Smooth muscle cell of the umbilical artery (primary cell): ENCODE measurements at places on chromosomes 11 and 22. TPM values are rescaled to one million over a fixed set of nuclear protein-coding genes. Genes with fewer than 3 reads are reported as not detected.

KLHL35 gene
- total RNA-seq: 2.9 and 3.3 TPM in 2 replicates

NXPE2 gene
- total RNA-seq: 0.09 and 0.30 TPM in 2 replicates

NRGN gene
- 0.28 TPM in 1 of 2 replicates, not detected in the other for total RNA-seq

GGTLC3 gene
- total RNA-seq: not detected in 2 replicates

OR2AT4 gene
- not detected in 2 replicates for total RNA-seq

ABTB2 gene
- 12.8 and 14.2 TPM in 2 replicates for total RNA-seq

RBFOX2 gene
- total RNA-seq: 116 and 175 TPM in 2 replicates

OR5P2 gene
- total RNA-seq: not detected in 2 replicates

SCGB1D2 gene
- total RNA-seq: not detected in 2 replicates

CSRP3 gene
- not detected in 2 replicates for total RNA-seq

LSP1 gene
- 2.0 and 2.7 TPM in 2 replicates for total RNA-seq

MIOX gene
- total RNA-seq: not detected in 2 replicates

MMP12 gene
- 0.18 and 1.2 TPM in 2 replicates for total RNA-seq

ZNF280B gene
- total RNA-seq: 1.8 and 2.2 TPM in 2 replicates

ALDH3B1 gene
- total RNA-seq: 20.8 and 34.4 TPM in 2 replicates

HBG2 gene
- total RNA-seq: not detected in 2 replicates

GAS2 gene
- 0.97 and 1.5 TPM in 2 replicates for total RNA-seq

RAB39A gene
- total RNA-seq: not detected in 2 replicates

TRIM34 gene
- 10.7 and 16.7 TPM in 2 replicates for total RNA-seq

PPP1R14B gene
- 175 and 215 TPM in 2 replicates for total RNA-seq

C22orf31 gene
- total RNA-seq: not detected in 2 replicates

MS4A1 gene
- not detected in 2 replicates for total RNA-seq

PANX3 gene
- not detected in 2 replicates for total RNA-seq

ALX4 gene
- total RNA-seq: not detected in 2 replicates

PGR gene
- total RNA-seq: under 0.01 and 0.05 TPM in 2 replicates

IGF2 gene
- total RNA-seq: under 0.01 and 1.5 TPM in 2 replicates

SNX19 gene
- total RNA-seq: 103 and 154 TPM in 2 replicates

OTOG gene
- total RNA-seq: not detected in 2 replicates

MAP6 gene
- 0.59 and 0.69 TPM in 2 replicates for total RNA-seq

MRGPRX3 gene
- not detected in 2 replicates for total RNA-seq

OR5A2 gene
- total RNA-seq: not detected in 2 replicates

APOBEC3C gene
- 7.7 and 22.3 TPM in 2 replicates for total RNA-seq

CBLIF gene
- total RNA-seq: not detected in 2 replicates

IGLL1 gene
- not detected in 2 replicates for total RNA-seq

FRMD8 gene
- 38.9 and 46.0 TPM in 2 replicates for total RNA-seq

MYO7A gene
- under 0.01 and 0.18 TPM in 2 replicates for total RNA-seq

SMIM38 gene
- 0.30 and 1.0 TPM in 2 replicates for total RNA-seq

MS4A15 gene
- total RNA-seq: not detected in 2 replicates

RBMXL2 gene
- not detected in 2 replicates for total RNA-seq

CCDC15 gene
- 0.30 and 1.9 TPM in 2 replicates for total RNA-seq

CPSF7 gene
- total RNA-seq: 19.6 and 22.0 TPM in 2 replicates

SLC22A6 gene
- not detected in 2 replicates for total RNA-seq

FREY1 gene
- 1.1 and 1.8 TPM in 2 replicates for total RNA-seq

DDX25 gene
- total RNA-seq: not detected in 2 replicates

A4GALT gene
- total RNA-seq: 2.2 and 5.0 TPM in 2 replicates
